Muscle of leg (tissue), 16 donors: ENCODE measurements at places on chromosomes 12 and 14.

- DNase-seq = no peak
Observed at GRCh38 chr14:78107166-78107565, 63.0 kb upstream of the NRXN3 start.

DNA sequence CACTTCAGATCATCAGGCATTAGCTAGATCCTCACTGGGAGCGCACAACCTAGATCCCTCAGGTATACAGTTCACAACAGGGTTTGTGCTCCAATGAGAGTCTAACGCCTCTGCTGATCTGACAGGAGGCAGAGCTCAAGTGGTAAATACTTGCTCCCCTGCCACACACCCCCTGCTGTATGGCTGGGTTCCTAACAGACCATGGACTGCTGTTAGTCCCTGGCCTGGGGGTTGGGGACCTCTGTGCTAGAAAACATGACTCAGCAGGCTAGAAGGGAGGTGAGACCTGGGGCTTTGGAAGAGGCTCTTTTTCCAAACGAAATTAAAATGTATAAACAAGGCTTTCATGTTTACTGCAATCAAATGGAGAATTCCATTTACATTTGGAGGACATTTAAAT is 691.1 kb downstream of the FLRT2 start:
- DNase-seq = no peak

GRCh38 chr12:26092346-26093105 is 32.3 kb downstream of the BHLHE41 start:
- DNase-seq = no peak

GRCh38 chr12:106488884-106489283 is 93.9 kb upstream of the RFX4 start:
- no peak for DNase-seq

DNA sequence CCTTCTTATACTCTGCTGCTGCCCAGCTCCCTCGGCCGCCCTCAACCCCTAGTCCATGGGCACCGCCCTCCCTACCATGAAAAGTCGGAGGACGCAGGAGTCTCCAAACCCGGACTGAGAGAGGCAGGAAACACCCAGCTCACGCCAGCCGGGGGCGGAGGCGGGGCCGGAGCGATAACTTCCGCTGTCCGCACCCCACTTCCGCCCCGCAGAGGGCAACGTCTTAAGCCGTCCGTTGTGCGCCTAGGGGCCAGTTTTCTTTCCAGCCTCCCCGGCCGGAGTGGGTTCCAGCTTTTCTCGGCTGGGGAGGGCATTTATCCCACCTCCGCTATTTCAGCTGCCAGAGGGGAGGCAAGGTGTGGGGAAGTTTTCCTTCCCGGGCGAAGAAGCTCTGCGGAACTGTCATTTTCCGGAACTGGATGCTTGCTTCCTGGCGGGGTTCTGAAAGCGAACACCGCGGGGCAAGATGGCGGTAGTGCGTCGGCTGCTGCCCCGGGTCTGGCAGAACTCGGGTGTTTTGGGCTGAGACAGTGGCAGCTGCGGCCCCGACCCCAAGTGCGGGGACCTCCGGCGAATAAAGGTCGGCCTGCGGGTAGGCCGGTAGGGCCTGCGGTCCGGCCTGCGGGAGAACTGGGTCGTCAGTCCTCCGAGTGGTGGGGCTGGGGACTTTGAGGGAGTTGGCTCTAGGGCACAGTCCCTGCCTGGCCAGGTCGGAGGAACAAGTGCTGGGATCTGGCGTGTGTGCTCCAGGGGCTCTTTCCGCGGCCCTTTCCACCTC is at the start of the genes KCTD10 and UBE3B:
Gene KCTD10 (minus strand): TSS at position 116 of the 778 bp plus-strand sequence. CDS start 38 bp downstream, at position 78.
Gene UBE3B (plus strand): TSS at position 450 of the 778 bp plus-strand sequence. CDS start 5,918 bp downstream, outside the sequence.
- peak; percentile 95 for DNase-seq

DNA sequence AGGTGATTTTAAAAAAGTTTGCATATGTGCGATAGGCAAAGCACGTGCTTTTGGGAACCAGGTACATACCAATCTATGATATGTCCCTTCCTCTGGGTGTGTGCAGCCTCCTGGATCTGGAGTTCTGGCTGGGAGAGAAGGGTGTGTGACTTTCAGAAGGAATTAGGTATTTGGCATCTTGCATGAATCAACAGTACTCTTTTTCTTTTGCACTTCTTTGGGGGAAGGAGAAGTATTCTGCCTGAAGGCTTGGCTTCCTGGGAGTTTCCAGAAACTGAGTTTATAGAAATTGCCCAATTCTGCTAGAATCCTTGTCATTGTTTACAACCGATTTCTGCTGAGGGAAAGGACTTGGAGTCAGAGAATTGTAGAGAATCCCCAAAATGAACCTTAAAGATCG is 2.9 kb upstream of the CLMN start:
- no peak for DNase-seq
